ENCODE measurements at places on chromosomes 6 and 20. TPM values are rescaled to one million over a fixed set of nuclear protein-coding genes. Genes with fewer than 3 reads are reported as not detected.

The GRIK2 gene
- total RNA-seq: 15.8 TPM

The NKX2-4 gene
- total RNA-seq: not detected

The HSF2 gene
- total RNA-seq: 31.1 TPM

The PTCHD4 gene
- total RNA-seq: 0.72 TPM

The DEFB132 gene
- total RNA-seq: not detected

The PDE10A gene
- total RNA-seq: 12.4 TPM

The EMILIN3 gene
- under 0.01 TPM for total RNA-seq

The SRSF12 gene
- total RNA-seq: 0.36 TPM

The TUBB2B gene
- 13.3 TPM for total RNA-seq

The SAPCD1 gene
- not detected for total RNA-seq

The HTR1B gene
- under 0.01 TPM for total RNA-seq

The MUC22 gene
- not detected for total RNA-seq

The FUCA2 gene
- total RNA-seq: 52.5 TPM
